ENCODE measurements at places on chromosomes 2 and 18.

- peak; percentile 48 for DNase-seq
These were observed at the start of gene KIF3C for GRCh38 chr2:25982273-25982967. TSS of gene KIF3C (minus strand) at chr2:25982497. CDS start at chr2:25981917, 580 bp downstream.

DNA sequence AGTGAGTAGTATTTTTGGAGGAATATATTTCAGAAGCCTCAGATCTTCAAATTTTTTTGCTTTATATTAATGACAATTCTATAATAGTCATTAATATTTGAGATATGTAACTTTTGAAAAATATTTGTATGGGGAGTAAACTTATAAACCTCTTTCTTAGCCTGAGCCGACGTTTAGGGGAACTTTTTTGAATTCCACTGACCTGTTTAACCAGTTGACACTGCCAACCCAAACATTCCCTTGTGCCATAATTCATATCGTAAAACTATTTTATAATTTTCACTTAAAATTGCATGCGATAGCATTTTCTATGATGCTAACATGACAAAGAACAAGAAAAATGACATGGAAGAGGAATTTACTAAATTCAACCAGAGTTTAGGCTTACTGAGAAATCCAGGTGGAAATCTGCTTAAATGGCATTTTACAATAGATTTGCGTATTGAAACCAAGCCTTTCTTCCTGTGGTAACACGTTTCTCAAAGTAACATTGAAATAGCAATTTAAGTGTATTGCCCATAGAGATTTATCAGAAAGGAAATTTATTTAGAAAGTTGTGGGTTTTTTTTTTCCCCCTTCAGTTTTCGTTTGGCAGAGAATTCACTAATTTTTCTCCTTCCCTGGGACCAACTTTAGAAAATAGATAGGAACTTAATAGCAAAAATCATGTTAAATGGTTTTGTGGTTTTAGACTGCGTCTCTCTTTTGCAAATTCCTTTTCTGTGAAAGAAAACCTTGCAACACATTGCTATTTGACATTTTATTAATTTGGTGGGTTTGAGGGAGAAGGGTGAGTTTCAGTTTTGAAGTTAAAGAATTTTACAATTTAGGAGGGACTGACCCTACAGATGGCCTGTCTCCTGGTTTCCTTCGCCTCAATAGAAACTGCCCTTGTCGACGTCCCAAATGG is 77.4 kb downstream of the TANC1 start:
- DNase-seq, result no peak

- no peak for DNase-seq
These were observed 832.2 kb upstream of the FANCL start for GRCh38 chr2:59073286-59073685.

DNA sequence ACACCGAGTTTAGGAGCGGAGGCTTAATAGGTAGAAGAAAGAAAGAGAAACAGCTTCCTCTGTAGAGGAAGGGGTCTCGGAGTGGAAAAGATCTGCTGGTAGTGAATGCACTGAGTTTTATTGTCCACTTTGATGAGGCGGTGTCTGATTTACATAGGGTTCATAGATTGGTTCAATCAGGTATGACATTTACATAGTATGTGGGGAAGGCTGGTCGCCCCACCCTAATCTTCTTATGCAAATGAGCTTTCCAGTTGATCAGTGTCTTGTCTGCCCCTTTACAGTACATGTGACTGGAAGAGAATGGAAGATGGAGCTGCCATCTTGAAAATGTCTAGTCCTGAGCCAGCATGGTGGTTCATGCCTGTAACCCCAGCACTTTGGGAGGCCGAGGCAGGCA is 19.9 kb upstream of the CNOT11 start:
- no peak for DNase-seq

DNA sequence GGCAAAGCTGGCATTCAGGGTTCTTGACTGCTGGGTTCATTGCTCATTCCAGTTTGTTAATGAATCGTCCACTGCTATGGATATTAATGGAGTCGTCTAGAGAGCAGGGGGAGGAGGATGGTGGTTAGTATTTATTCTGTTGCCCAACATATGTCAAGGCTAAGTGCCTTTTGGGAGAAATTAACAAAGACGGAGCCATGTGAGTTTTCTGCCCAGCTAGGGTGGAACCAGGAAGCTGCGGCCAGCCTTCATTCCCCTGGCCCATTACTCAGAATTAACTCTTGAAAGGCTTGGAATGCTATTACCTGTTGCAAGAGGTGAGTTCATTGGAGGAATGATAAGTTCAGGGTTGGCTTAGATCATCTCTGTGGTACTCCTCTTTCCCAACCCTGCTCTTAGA is 19.3 kb downstream of the IGFBP2 start:
- no peak for DNase-seq

GRCh38 chr2:120735746-120736170 is at the start of gene GLI2:
TSS of gene GLI2 (plus strand) at chr2:120735868. CDS start at chr2:120797321, 61,453 bp downstream.
- DNase-seq, result peak; percentile 62

- DNase-seq, result no peak
These were observed 123.9 kb downstream of the MC4R start for GRCh38 chr18:60248336-60249330.

DNA sequence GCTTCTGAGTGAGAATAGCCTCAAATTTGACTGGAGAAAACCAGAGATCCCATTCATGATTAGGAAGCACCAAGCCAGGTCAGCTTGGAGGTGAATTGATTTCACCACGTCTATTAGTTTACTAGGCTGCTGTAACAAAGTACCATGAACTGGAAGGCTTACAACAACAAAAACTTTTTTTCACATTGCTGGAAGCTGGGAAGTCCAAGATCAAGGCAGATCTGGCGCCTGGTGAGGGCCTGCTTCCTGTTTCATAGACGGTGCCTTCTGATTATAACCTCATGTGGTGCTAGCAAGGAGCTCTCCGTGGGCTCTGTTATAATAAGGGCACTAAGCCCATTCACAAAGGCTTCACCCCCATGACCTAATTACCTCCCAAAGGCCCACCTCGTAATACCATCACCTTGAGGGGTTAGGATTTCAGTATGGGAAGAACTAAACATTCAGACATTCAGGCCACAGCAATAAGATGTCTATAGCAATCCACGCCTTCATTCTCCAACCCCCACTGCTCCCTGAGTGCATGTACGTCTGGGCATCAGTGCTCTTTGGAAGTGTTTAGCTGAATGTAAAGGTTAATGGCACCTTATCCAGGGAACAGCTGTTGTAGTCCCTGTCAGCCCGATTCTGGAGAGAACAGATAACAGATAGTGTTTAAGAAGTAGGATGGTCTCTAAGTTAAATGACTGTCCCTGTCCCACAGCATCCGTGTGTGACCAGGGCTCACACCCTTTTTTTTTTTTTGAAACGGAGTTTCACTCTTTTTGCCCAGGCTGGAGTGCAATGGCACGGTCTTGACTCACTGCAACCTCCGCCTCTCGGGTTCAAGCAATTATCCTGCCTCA is 89.2 kb downstream of the SOCS6 start:
- no peak for DNase-seq

GRCh38 chr2:38601463-38602135 is 1.1 kb downstream of the HNRNPLL start:
- DNase-seq, result peak; percentile 7

- DNase-seq, result peak; percentile 84
These were observed 4.0 kb downstream of the BAZ2B start for GRCh38 chr2:159612255-159612901.

DNA sequence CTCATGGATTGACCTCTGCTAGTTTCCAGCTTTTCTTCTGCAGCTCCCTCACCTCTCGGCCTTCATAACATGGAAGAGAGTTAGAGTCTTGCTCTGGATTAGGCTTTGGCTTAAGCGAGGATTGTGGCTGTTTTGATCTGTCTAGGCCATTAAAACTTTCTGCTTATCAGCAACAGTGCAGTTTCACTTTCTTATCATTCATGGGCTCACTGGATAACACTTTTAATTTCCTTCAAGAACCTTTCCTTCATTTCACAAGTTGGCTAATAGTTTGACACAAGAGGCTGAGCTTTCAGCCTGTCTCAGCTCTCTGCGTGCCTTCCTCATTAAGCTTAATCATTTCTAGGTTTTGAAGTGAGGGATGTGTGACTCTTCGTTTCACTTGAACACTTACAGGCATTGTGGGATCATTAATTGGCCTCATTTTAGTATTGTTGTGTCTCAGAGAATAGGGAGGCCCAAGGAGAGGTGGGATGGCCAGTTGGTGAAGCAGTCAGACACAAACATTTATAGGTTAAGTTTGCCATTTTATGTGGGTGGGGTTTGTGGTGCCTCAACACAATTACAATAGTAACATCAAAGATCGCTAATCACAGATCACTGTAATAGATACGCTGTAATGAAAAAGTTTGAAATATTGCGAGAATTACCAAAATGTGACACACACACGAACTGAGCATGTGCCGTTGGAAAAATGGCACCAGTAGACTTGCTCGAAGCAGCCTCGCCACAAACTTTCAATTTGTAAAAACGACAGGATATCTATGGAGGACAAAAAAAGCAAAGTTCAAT is 129.3 kb downstream of the ZNF236 start:
- DNase-seq, result no peak

DNA sequence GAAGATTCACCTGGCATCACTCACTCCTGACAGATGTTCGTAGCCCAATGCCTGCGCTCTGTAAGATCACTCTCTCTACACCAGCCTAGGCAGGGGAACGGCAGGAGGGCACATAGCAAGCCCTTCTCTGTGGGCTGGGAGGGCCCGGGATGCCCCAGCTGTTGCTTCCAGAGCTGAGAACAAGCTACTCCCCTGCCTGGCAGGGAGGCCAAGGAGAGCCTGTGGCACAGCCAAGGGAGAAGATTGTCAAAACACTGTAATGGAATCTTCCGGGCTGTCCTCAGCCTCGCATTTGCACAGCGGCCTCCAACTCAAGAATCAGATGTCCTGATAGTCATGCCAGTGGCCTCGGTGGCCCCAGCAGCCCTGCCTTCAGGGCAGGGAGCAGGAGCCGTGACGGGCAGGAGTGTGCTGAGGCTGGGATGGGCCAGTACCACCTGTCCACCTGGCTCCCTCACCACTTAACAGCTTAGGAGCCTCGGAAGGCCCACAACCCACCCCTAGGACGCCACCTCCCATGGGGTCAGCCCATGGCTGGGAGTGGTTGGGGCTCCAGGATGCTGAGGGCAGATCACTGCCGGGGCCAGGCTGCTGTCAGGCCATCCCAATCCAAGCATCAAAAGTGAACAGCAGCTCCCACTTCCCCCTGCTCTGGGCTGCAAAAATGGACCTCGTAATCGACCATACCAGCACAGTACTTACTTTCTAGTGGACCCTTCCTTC is 21.9 kb upstream of the SLC35F6 start:
- no peak for DNase-seq

DNA sequence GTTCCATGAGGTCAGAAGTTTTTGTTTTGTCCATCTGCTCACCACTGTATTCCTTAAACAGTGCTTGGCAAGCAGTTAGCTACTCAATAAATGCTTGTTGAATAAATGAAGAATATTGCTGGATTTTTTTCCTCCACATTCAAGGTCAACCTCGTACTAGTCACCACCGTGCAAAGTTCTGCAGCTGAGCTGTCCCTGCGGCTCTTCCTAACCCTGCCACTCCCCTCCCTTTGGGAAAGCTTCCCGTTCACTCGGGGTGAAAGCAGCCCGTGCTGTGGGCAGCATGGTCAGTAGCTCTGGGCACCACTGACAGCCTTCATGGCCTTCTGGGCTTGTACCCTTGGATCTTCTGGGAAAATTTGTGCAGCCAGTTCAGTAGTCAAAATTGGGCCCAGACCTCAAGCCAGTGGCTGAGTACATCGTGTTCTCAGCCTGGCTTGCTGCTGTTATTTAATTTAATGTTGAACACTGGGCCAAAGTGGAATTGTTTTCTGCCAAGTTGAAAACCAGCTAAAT is 469.3 kb upstream of the RAB12 start:
- no peak for DNase-seq

- no peak for DNase-seq
These were observed 55.9 kb upstream of the MAP3K20 start for GRCh38 chr2:173019755-173020154.

GRCh38 chr18:52337276-52337675 is 2.7 kb upstream of the DCC start:
- no peak for DNase-seq

DNA sequence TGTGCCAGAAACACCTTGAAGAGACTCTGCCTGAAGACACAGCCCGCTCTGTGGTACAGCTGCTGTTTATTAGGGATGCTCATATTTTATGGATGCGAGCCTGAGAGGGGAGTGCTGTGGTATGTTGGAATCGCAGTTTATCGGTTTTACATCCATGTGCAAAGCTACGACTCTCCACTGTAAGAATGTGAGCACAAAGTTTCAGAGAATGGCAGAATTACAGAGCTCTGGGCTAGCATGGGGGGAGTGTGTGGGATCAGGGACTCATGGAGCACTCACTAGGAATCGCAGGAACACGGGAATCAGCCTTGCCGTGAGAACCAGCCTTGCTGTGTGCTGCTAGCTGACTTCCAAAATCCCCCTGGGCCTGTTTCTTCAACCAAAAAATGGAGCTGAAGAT is 199.9 kb downstream of the RNF144A start:
- DNase-seq, result no peak

DNA sequence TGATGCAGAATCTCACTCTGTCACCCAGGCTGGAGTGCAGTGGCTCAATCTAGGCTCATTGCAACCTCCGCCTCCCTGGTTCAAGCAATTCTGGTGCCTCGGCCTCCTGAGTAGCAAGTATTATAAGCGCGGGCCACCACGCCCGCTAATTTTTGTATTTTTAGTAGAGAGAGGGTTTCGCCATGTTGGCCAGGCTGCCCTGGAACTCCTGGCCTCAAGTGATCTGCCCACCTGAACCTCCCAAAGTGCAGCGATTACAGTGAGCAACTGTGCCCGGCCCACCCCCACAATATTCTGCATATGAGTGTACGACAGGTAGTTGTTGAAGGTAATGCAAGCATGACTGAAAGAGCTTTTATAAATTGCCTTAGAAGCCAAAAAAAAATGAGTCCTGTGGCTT is 1.2 kb downstream of the WDR75 start:
- DNase-seq, result no peak

GRCh38 chr2:239311132-239312040 is 89.4 kb downstream of the HDAC4 start:
- DNase-seq, result no peak

DNA sequence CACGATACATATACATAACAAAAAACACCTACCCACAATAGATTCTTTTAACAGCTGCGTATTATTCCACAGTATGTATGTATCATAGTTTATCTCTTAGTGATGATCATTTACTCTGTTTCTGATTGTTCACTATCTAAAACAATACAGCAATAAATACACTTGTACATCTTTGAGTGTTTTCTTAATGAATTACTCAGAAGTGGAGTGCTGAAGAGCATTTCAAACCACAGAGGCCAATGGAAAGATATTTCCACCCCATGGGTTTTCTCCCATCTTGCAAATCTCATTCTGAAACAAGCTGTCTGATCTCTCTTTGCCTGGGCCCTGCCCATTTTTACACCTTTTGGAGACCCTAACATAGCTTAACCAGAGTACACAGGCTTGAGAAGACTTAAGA is 113.8 kb upstream of the KLF7 start:
- DNase-seq, result no peak

- DNase-seq, result no peak
These were observed 129.0 kb downstream of the GPD2 start for GRCh38 chr2:156565066-156565710.

- no peak for DNase-seq
These were observed 28.0 kb downstream of the KIF3C start for GRCh38 chr2:25954199-25954752.

- DNase-seq, result no peak
These were observed 4.5 kb upstream of the PRSS56 start for GRCh38 chr2:232515639-232516038.

Data from DMS 273 treated with DMSO at 0.1 percent for 48 hours (cell line).